ENCODE measurements at places on chromosomes 6 and 20. TPM values are rescaled to one million over a fixed set of nuclear protein-coding genes. Genes with fewer than 3 reads are reported as not detected.

OSBPL2 gene
- 26.6 TPM for total RNA-seq

POU5F1 gene
- total RNA-seq: not detected

ADGRG6 gene
- 26.1 TPM for total RNA-seq

PLEKHG1 gene
- 13.6 TPM for total RNA-seq

PPP1R16B gene
- total RNA-seq: 4.2 TPM

SLC32A1 gene
- not detected for total RNA-seq

OR2B6 gene
- not detected for total RNA-seq

C6orf89 gene
- 22.4 TPM for total RNA-seq

PCSK2 gene
- 0.52 TPM for total RNA-seq

KCNK16 gene
- total RNA-seq: not detected

ADISSP gene
- total RNA-seq: 9.4 TPM

PSMB9 gene
- 7.8 TPM for total RNA-seq

PAX1 gene
- total RNA-seq: under 0.01 TPM
